ENCODE measurements at places on chromosomes 3 and 15. TPM values are rescaled to one million over a fixed set of nuclear protein-coding genes. Genes with fewer than 3 reads are reported as not detected.

Gene ACKR2
- 0.75 TPM for polyA plus RNA-seq

Gene SEMA3B
- 7.8 TPM for polyA plus RNA-seq

Gene GRM2
- 0.14 TPM for polyA plus RNA-seq

Gene TMC3
- not detected for polyA plus RNA-seq

Gene NME9
- 0.12 TPM for polyA plus RNA-seq

Gene IMPG2
- 0.02 TPM for polyA plus RNA-seq

Gene PAQR5
- 8.5 TPM for polyA plus RNA-seq

Gene EPHA3
- polyA plus RNA-seq: 0.18 TPM

Gene CISH
- 5.5 TPM for polyA plus RNA-seq

Gene PIK3CB
- polyA plus RNA-seq: 7.5 TPM

Gene GATM
- polyA plus RNA-seq: 15.7 TPM

Gene ETV5
- polyA plus RNA-seq: 2.0 TPM

Gene OGG1
- polyA plus RNA-seq: 9.0 TPM

Gene GOLGA8N
- 3.0 TPM for polyA plus RNA-seq
